GM23248 (cell line): ENCODE measurements at places on chromosomes 3 and 15. TPM values are rescaled to one million over a fixed set of nuclear protein-coding genes. Genes with fewer than 3 reads are reported as not detected.

Gene SERPINI1
- total RNA-seq, result 7.3 and 25.3 TPM in 2 replicates

Gene ABI3BP
- 6.8 and 16.8 TPM in 2 replicates for total RNA-seq

Gene MEIS2
- 23.7 and 29.3 TPM in 2 replicates for total RNA-seq

Gene FBXO40
- total RNA-seq, result not detected in 2 replicates

Gene GALNT15
- total RNA-seq, result 11.7 and 12.9 TPM in 2 replicates

Gene SLC35G2
- 9.4 and 11.6 TPM in 2 replicates for total RNA-seq

Gene CGNL1
- total RNA-seq, result 0.11 and 0.13 TPM in 2 replicates

DNA sequence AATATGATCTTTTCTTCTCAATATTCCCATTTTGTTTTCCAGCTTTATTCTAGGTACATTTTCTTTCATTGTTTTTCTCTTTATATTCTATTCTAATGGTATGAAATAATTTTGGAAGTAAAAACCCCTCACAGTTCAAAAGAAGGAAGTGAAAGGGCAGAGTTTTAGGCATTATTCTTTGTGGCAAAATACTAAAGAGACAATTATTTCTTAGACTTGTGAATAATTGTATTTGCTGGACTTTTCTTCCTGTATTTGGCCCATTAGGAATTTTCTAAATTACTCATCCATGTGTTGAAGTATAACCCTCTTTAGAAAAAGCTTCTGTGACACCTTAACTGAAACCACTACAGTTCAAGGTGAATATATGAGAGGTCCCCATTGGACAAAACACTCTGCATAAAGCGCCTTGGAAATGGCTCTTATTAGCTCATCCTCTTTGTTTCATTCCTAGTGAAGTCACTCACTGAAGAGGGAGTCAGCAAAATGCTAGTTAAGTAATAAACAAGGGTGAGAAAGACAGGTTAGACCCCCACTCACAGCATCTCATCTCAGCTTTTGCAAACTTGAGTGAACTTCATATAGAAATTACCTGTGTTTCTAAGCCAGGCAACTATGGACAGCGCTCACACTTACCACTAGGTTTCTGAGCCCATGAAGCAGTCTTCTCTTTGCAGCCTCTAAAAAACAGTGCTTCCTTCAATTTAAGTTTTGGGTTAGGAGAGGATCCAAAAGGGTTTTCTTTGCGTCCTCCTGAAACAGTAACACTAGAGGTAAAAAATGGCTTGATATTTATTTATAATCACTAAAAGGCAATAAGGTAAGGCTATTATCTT is 327.5 kb downstream of the ARPP21 start:
- H3K36me3 ChIP-seq, result no peaks in the 10 kb centered on the region
- no peak overlapping the region for H3K4me3 ChIP-seq
- no peaks in the 10 kb centered on the region for H3K27me3 ChIP-seq
- H3K27ac ChIP-seq, result no peak overlapping the region
- no peaks in the 10 kb centered on the region for H3K4me1 ChIP-seq

GRCh38 chr3:70476174-70476573 is 163.7 kb upstream of the MDFIC2 start:
- DNase-seq, result no peak
- H3K27ac ChIP-seq, result no peak overlapping the region
- no peaks in the 10 kb centered on the region for H3K4me1 ChIP-seq
- no peaks in the 10 kb centered on the region for H3K27me3 ChIP-seq

DNA sequence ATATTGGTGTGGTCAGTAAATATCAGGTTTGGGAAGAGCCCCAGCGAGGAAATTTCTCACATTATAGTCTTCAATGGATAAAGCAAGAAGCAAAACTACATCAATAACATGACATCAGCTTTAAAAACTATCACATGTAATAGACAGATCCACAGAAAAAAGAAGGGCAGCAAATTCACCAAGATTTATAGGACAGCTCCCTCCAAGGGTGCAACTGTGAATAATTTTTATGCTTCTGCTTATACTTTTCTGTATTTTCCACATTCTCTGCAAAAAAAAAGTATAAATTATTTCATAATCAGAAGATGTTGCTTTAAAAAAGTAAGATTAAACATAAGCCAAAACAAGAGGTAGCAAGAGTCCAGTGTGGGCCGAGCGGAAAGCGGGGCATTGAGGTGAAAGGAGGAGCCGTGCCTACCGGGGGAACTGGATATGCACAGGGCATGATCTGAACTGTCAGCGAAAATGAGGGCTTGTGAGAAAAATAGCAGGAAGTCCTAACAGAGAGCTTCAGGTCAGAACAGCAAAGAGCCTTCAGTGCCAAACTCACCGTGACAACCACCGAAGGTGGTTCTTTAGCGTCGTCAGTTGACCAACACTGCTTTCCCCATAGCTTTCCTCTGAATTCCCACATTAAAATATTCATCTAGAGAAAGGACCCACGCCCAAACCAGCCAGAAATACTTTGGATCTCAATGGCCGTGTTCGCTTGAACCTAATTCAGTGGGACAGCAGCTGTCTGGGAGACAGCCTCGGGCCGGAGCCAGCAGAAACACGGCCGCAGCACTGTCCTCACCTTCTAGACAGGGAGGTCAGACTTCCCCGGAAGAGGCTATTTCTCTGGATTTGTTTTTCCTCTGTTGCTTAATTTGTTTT is 59.8 kb downstream of the FAM174B start:
- no peak overlapping the region for H3K27ac ChIP-seq
- H3K4me1 ChIP-seq, result no peaks in the 10 kb centered on the region
- H3K4me3 ChIP-seq, result no peak overlapping the region
- no peaks in the 10 kb centered on the region for H3K36me3 ChIP-seq
- 0 out of 2 replicates have a peak, but pooled peaks cover 8% of the 10 kb centered on the region for H3K27me3 ChIP-seq
- no peak for DNase-seq

- H3K4me3 ChIP-seq, result no peak overlapping the region
- DNase-seq, result no peak
- H3K27me3 ChIP-seq, result no peaks in the 10 kb centered on the region
- H3K36me3 ChIP-seq, result no peaks in the 10 kb centered on the region
Observed at GRCh38 chr3:150351398-150351797, 56.7 kb upstream of the TSC22D2 start.

GRCh38 chr15:79376383-79376782 is 55.8 kb upstream of the MINAR1 start:
- H3K27me3 ChIP-seq, result no peaks in the 10 kb centered on the region
- no peaks in the 10 kb centered on the region for H3K4me1 ChIP-seq
- no peak for DNase-seq
- no peak overlapping the region for H3K4me3 ChIP-seq

DNA sequence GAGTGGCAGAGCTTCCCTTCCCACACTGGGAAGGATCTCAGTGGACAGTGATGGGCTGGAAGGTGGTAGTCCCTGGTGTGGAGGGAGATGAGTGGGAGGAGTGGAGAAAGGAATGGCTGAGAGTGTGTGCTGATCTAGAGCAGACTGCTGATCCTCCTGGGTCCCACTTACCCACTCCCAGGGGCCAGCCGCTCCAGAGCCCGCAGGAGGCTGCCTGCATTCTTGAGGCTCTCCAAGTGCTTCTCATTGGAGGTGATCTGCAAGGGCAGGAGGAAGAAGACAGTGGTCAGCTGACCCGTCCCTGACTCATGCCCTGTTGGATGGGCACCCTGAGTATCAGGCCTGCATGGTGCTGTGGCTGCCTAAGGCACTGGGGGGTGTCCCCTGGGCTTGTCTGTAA is 50.0 kb downstream of the CTNNB1 start:
- H3K4me3 ChIP-seq, result no peak overlapping the region
- H3K36me3 ChIP-seq, result no peaks in the 10 kb centered on the region; the same call in 1 of the 2 replicates
- H3K27ac ChIP-seq, result no peak overlapping the region
- DNase-seq, result no peak
- no peaks in the 10 kb centered on the region for H3K27me3 ChIP-seq

DNA sequence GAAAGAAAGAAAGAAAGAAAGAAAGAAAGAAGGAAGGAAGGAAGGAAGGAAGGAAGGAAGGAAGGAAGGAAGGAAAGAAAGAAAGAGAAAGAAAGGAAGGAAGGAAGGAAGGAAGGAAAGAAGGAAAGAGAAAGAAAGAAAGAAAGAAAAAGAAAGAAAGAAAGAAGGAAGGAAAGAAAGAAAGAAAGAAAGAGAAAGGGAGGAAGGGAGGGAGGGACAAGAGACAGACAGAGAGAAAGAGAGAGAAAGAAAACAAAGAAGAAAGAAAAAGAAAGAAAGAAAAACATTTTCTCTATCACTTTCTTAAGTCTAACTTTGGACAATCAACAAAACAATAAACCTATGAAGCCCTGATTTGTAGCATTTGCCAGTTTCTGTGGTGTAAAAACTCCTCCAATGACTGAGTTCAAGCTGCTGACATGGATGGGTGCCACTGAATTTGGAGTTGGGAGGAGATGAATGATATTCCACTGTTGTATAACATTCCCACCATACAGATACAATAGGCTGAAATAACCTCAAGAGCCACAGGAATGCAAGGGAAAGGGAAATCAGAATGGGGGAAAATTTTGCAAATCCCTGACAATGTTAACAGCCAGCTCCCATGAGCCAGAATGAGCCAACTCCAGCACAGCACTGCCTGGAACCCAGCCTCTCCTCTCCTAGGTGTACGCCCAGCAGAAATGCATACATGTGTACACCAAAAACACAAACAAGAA is 15.0 kb upstream of the RTP3 start:
- DNase-seq, result peak; percentile 76
- no peak overlapping the region for H3K27ac ChIP-seq
- peaks cover 9% of the 10 kb centered on the region for H3K4me1 ChIP-seq
- H3K27me3 ChIP-seq, result peaks cover 18% of the 10 kb centered on the region
